KBM-7 (cell line): ENCODE measurements at places on chromosomes 2 and 18.

- peak; percentile 37 for DNase-seq
Measured at GRCh38 chr2:197052356-197052755, 125.8 kb upstream of the PGAP1 start.

GRCh38 chr2:45506756-45507155, 104.3 kb downstream of the SRBD1 start:
- no peak for DNase-seq

GRCh38 chr2:41597680-41598079, 450.1 kb upstream of the PKDCC start:
- DNase-seq = no peak

DNA sequence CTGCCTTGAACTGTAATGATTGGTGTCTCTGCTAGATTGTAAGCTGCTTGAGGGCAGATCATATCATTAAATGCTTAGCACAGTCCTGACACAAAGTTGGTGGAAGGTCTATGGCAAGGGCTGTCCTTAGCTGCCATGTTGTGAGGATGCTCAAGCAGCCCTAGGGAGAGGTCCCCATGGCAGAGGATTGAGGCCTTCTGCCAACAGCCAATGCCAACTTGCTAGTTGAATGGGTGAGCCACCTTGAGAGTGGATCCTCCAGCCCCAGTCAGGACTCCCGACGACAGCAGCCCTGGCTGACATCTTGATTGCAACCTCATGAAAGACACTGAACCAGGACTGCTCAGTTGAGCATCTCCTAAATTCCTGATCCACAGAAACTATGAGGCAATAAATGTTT, 115.3 kb upstream of the SMAD2 start:
- no peak for DNase-seq

DNA sequence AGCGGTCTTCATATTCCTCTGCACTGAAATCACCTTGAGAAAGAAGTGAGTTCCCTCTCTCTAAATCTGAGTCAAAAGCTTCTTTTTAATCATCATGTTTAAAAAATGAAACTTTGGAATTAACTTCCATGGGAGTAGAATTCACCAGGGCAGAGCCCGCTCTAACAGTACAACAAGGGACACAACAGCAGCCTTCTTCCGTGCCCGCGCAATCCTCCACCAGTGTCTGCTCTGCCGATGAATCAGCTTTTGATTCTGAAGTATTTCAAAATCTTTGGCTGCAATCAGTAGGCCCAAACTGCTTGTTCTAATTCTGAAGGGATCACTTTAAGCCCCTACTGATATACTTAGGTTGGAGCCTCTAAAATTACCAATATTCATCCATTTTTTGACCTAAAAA, 76.9 kb downstream of the USP40 start:
- DNase-seq = no peak

- no peak for DNase-seq
Measured at GRCh38 chr2:215958257-215958656, 55.1 kb downstream of the MREG start.

- no peak for DNase-seq
Measured at GRCh38 chr2:183253441-183254130, 129.3 kb downstream of the NUP35 start.

- no peak for DNase-seq
Measured at GRCh38 chr2:3649581-3649980, 8.4 kb upstream of the ALLC start.

DNA sequence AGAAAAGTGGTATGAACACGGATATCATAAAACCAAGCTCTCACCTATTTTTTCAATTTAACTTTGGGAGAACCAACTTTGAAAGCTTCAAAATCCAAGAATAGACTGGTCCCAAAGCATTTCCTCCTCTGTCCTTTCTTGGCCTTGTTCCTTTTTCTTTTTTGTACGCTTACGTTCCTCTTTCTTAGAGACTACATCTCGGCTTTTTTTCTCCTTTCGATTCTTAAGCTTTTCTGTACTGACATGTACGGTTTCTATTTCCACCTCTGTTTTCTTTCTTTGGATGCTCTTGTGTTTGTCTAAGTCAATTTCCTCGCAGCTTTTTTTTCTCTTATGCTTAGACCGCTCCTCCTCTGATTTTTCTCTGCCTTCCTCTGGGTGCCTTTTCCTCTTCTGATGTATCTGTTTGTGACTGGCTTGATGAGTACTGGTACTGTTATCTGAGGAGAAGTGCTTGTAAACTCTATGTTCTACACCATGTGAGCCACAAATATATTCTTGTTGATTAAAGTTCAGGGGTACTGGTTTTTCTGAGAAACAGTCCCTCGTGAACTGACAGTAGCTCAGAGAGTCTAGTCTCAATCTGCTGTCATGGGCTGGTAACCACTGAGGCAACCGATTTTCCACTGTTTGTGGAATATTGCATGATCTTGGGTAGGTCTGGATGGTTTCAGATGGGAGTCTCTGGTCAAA, 11.5 kb upstream of the RNU2-63P start:
- peak; percentile 58 for DNase-seq

GRCh38 chr2:94992360-94992759, 33.1 kb upstream of the MAL start:
- no peak for DNase-seq

- DNase-seq = no peak
Measured at GRCh38 chr18:70420146-70420898, 131.5 kb downstream of the SOCS6 start.

DNA sequence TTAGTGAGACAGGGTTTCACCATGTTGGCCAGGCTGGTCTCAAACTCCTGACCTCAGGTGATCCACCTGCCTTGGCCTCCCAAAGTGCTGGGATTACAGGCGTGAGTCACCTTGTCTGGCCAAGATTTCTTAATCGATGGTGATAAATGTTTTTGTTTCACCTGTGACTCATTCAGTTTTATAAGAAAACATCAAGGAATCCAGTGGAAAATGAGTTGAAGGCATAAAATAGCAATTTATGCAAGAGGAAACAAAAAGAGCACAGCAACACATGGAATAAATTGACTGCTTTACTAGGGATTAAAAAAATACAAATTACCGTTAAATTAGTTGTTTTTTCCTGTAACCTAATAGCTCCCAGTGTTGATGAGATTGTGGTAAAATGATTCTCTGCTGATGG, 80.2 kb downstream of the CDK15 start:
- DNase-seq = no peak

- DNase-seq = no peak
Measured at GRCh38 chr18:2935438-2936192, 77.3 kb downstream of the LPIN2 start.

DNA sequence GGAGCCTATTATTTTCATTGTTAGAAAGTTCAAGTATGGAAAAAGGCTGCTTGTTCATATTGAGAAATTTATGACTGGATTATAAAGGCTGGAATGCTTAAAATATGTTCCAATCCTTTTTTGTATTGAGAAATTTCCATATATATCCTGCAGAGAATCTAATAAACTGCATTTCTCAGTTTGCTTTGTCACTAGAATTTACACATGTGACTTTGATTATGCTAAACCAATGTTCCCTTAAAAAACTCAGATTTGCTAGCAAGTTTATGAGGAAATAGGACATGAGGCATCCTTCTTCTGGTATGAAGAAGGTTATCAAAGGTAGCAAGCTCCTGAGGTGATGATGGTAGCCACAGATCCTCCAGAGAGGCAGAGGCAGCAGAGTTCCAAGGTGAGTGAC, 29.2 kb upstream of the DSEL start:
- DNase-seq = no peak

- no peak for DNase-seq
Measured at GRCh38 chr2:151670346-151670745, 63.9 kb downstream of the NEB start.

GRCh38 chr2:81942136-81942680, 1637.7 kb upstream of the LRRTM1 start:
- DNase-seq = no peak

DNA sequence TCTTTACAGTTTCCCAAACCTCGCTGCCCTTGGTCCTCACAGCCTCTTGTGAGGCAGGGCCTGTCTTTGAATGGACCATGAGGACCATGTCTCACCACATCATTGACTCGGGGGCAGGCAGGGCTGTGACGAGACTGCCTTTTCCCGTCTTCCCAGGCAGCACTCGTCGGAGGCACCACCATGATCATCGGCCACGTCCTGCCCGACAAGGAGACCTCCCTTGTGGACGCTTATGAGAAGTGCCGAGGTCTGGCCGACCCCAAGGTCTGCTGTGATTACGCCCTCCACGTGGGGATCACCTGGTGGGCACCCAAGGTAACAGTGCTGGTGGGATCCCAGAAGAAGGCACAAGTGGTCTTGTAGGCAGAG, 45.7 kb upstream of the MAPRE3 start:
- no peak for DNase-seq

DNA sequence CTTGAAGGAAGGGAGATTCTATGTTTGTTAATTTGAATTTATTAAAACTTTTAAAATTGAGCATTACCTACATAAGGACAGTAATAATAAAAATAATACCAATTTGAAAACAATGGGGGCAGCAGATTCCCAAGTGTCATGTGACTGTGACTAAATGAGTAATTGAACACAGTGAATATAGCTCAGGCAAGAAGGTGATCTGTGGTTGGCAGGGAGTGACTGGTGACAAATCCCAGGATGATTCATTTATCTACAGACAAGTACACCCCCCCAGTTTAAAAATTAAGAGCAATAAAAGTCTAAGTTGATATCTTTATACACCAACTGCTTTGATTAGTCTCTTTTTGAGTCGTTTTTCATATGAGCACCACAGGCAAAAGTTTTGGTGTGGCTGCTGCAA, 299.5 kb downstream of the ARHGAP15 start:
- DNase-seq = no peak

GRCh38 chr2:112904883-112905282, 6.1 kb upstream of the IL37 start:
- no peak for DNase-seq

- DNase-seq = peak; percentile 82
Measured at GRCh38 chr2:86038291-86039081, 67.2 kb downstream of the POLR1A start.

DNA sequence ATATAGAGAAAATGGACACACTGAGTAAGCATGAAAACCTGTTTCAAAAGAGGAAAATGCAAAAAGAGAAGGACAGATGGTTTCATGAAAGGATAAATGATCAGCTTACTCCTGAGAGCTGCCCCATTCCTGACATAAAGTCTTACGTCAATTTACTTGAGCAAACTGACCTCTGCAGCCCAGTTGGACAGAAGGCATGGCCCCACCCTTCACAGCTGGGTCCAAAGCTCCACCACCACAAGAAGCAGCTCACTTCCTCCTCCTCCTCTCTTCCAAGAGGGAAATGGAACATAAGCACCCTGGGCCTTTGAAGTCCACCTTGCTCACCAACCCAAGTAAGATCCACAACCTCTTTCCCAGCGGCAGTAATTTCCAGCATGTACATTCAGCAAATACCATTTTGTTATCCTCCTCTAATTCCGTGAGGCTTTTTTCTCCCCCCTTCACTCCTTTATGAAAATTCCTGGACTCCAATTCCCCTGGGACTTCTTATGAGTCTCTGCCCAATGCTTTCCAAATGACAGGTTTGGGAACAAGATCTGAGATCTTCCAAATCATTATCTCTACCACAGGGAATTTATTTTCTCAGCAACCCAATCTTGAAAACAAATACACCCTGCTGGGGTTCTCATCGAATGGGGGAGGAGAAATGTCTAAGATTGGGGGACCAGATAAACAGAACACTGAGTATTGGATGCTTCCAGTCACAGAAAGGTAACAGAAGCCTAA, 10.1 kb downstream of the COL4A4 start:
- DNase-seq = no peak

GRCh38 chr2:61946666-61947065, 41.2 kb downstream of the COMMD1 start:
- DNase-seq = no peak

- no peak for DNase-seq
Measured at GRCh38 chr2:204114295-204115136, 178.0 kb downstream of the ICOS start.

GRCh38 chr18:54330768-54331548, 26.7 kb downstream of the STARD6 start:
- no peak for DNase-seq

- DNase-seq = peak; percentile 45
Measured at GRCh38 chr18:25329783-25330182, 22.2 kb downstream of the ZNF521 start.

DNA sequence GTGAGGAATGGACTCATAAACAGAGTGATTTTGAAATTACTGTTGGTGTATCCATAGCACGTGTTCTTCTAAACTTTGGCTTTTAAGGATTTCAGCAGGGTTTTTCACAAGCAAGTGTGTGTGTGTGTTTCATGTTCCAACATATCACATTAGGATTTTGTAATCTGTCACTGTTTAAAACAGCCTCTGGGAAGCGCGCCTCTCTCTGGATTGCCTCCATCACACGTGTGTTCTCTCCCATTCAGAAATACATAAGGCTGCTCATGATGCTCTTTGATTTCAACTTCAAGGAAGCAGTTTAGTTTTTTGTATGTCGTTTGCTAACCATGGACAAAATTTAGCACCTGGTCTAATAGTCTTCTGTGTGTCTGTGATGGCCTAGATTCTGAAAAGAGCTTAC, 370.4 kb downstream of the MTX2 start:
- DNase-seq = no peak

GRCh38 chr2:130874512-130874911, 37.8 kb downstream of the ARHGEF4 start:
- DNase-seq = no peak

DNA sequence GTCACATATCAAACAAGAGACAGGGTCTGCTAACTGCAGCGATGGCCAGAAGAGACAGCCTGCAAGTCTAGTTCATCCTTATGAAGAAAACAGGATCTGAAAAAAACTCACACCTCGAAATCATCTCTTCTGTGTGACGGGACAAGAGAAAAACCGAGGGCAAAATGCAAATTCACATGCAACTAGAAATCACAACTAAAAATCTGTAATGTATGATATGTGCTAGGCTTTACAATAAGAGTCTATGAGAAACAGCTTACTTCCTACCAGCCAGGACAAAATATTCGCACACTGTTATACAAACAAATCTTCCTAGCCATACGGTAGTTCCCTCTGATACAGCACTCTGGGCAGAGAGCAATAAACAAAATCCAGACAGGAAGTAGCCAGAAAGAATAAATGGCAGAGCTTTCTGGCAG, 48.8 kb downstream of the ANKRD44 start:
- DNase-seq = peak; percentile 40

DNA sequence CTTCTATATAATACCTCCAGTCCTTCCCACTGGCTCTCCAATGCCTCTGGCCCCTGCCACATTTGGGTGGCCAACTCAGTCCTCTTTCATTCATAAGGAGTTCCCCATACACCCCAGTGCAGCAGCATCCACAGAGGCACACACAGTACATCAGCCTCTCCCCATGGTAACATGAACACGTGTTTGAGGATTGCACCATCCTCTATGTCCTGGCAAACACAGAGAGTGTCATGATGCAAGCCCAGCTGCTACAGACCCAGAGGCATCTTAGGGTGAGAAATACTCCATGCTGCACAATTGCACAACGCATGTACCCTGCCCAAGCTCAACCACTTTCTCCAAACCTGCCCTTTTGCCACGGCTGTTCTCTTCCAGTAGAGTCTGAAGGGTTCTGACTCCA, 11.5 kb downstream of the IGFBP5 start:
- DNase-seq = no peak
